Stimulated activated CD4-positive, alpha-beta T cell treated with anti-CD3 and anti-CD28 coated beads, Interleukin-15, amount 100 ng/mL, for 24 hours (primary cell): ENCODE measurements at places on chromosomes 3 and 15.

DNA sequence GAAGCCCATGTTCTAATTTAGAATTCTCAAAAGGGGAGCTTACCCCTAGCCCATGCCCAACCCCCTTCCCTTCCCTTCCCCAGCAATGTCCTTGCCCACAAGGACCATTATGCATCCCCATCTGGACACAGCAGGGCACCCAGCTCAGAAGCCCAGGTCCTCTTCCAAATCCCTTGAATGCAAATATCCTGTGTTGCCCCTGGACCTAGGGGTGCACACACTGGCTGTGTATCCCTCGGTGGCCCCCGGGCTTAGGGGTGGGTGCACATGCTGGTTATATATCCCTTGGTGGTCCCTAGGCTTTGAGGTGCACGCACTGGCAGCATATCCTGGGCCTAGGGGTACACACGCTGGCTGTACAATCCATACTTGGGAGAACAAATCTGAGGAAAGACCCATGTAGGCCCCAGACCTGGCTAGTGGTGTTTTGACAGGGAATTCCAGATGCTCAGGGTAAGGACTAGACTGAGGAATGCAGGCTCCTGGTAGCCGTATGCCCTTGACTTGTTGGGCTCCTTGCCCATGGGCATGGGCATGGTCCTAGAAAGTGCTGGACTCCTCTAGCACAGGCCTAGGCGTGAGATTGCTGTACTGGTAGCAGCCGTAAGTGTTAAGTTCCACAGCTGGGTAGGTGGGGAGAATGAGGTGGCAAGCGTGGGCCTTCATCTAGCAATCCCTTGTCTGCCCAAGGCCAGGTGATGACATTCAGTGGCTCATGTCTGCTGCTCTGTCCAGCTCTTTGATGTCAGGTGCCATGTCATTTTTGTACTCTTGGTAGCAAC is 222.4 kb downstream of the OPA1 start:
- DNase-seq, result no peak

DNA sequence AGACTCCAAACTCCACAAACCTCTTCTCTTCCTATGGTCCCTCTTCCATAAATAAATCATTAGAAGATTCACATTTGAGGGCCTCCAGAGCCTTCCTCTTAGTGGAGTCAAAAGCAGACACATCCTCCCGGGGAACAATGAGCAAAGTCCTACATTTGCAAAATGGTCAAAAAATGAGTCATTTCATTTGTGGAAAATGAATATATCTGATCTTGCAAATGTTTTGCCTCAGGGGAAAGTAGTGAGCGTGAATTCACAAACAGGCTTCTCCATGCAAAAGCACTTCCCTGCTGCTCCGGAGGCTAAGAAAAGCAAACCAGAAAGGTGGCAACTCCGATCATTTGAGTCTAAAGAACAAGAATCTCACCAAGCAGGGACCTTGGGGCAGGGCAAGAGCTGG is 86.7 kb upstream of the IQSEC1 start:
- no peak for DNase-seq

DNA sequence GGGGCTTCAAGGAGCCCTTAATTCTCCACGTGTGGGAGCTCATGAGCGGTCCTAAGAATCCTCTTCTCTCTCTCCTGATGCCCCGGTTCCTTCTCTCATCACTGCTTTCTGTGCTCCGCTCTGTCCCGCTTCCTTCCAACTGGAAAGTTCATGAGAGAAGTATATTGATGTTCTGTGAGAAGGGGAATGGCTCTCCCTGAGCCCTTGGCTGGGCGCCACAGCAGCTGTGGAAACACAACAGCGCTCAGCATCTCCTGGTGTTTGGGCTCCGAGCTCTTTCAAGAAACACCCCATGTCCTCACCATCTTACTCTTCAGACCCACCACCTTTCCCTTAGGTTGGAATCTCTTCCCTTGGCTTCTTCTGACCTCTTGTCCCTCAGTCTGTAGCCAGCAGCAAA is 161.7 kb downstream of the VGLL4 start:
- DNase-seq, result no peak

DNA sequence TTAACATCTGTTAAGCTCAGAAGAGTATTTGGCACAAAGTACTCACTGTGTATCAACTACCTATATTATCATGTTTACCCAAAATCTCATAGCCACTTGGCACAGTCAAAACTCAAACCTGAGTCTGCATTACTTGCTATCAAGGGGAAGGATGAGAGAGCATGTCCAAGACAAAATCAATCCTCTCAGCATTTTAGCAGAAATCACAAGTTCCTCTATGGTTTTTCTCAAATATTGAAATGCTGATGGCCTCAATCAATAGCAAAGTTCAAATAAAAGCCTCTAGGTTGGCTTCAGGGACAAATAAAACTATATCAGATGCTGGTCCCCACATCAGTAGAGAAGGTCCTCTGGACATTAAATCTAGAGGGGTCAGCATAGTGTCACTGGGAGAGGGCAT is 14.3 kb downstream of the TBC1D2B start:
- no peak for DNase-seq
